Naive thymus-derived CD4-positive, alpha-beta T cell (primary cell): ENCODE measurements at places on chromosomes 4 and X. TPM values are rescaled to one million over a fixed set of nuclear protein-coding genes. Genes with fewer than 3 reads are reported as not detected.

DNA sequence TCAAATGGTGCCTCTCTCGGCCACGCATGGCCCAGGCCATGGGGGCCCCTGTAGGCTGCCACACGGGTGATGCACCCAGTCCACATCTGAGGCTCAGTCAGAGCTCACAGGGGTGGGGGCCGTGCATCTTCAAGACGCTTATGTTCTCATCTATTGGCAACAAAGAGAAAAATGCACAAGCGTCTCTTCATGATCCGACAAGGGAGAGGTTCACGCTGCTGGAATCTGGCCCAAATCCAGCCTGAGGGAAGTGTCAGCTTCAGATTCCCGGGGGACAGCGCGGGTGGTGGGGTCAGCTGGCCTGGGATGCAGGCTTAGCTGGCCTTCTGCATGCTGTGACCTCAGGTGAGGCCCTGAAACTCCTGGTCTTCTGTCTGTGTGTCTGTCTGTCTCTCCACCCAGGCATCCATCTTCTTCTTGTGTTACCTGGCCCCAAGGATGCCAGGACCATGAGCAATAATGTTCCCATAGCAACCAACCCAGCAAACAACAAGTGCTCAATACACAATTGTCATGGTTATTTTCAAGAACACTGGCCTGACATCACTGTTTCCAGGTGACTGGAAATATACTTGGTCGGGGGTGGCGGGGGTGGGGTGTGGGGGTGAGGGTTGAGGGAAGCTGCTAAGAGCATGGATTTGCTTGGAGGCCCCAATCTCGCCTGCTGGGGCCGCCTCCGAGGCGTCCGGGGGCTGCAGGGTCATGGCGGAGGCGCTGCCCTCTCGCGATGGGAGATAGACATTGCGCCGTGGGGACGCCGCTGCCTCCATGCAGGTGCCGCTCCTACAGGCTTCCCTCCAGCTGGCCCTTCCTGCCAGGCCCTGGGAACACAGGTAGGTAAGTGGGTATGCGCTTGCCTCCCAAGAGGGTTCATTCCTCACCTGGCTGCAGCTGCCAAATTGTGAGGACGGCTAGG lies 48.3 kb downstream of the ABLIM2 start:
- DNase-seq: no peak

- DNase-seq: no peak
Observed at GRCh38 chr4:163806653-163807052, 312.2 kb downstream of the TMA16 start.

The NAP1L3 gene
- 13.2 TPM for total RNA-seq

The MAGEB2 gene
- not detected for total RNA-seq

GRCh38 chr4:56048383-56048701 lies 99.6 kb downstream of the CEP135 start:
- no peak for DNase-seq

DNA sequence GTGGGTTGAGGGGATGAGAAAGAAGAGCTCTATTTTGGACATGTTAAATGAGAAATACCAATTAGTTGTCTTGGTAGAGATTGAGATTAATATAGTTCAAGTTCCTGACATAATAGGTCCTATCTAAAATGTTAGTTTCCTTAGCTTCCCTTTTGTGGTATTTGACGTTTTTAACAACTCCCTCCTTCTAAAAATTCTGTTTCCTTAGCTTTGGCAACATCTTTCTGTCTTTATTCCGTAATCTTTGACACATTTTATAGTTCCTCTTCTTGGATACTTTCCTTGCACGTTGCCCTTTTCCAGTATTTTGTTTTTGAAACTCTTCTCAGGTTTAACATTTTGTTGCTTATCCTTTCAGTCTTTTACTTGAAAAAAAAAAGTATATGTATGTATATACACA lies 36.9 kb downstream of the LAMTOR3 start:
- DNase-seq: no peak

The HAUS7 gene
- 34.9 TPM for total RNA-seq

The GYPB gene
- total RNA-seq: not detected in 2 replicates
